ENCODE measurements at places on chromosomes 1 and 21.

DNA sequence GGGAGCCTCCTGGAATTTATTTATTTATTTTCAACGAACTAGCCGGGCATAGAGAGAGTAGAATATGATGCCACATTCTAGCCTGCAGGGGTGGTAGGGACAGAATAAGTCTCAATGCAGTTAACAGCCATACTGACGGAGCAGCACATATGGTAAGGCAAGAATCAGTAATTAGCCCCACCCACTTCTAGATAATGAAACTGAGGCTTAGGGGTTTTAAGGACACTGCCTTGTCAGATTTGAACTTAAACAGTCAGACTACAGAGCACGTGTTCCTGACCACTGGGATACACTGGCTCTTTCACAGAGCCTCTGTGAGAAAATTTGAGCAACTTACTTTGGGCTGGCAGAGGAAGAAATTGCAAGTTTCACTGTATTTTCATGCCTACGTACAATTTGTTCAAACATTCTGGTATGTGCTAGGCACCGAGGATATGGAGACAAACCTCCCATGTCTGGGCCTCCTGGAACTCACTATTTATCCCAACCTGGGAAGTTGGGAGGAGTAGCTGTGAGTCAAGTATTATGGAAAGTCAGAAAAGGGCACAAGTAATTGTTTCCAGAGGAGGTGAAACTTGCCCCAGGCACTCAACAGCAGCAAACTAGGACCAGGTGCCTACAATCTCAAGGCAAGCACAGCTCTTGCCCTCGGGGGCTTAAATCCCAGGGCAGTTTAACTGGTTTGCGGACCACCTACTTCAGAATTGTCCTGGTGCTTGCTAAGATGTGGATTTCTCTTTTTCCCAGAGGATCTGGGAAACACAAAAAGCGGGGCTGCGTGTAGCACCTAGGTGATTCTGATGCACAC, 1.6 kb upstream of the CLIC4 start:
- no peak for DNase-seq

DNA sequence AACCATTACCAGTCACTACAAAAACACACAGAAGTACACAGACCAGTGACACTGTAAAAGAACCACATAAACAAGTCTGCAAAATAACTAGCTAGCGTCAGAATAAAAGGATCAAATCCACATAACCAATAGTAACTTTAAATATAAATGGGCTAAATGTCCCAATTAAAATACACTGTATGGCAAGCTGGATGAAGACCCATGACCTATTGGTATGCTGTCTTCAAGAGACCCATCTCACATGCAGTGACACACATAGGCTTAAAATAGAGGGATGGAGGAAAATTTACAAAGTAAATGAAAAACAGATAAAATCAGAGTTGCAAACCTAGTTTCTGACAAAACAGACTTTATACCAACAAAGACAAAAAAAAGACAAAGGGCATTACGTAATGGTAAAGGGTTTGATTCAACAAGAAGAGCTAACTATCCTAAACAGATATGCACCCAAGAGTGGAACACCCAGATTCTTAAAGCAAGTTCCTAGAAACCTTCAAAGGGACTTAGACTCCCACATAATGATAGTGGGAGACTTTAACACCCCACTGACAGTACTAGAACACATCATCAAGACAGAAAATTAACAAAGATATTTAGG, 196.9 kb downstream of the TBX15 start:
- DNase-seq: no peak

DNA sequence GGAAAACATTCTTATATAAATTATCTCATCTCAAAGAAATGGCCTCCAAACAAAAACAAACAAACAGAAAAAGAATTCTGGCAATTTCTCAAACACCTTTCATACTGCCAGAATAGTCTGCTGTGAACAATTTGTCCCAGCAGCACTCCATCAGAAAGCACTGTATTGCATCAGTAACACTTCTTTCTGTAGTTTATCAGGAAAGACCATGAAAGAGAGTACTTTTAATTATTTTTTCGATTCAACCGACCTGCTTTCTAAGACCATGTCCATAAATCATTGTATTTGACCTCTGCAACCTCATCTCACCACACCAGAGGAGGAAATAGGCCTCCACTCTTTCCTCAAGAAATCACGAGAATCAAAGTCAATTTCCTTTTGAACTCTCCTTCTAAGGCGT, 1579.9 kb downstream of the MRPL39 start:
- no peak for DNase-seq

GRCh38 chr1:45263132-45263531, 56.7 kb upstream of the ZSWIM5 start:
- DNase-seq: no peak

- no peak for DNase-seq
These were observed 1.5 kb upstream of the GJB3 start for GRCh38 chr1:34779526-34779925.

GRCh38 chr1:248837045-248837780, 811 bp upstream of the ZNF672 start:
- DNase-seq: no peak

GRCh38 chr21:43190951-43191350, 22.1 kb downstream of the CRYAA start:
- DNase-seq: no peak

DNA sequence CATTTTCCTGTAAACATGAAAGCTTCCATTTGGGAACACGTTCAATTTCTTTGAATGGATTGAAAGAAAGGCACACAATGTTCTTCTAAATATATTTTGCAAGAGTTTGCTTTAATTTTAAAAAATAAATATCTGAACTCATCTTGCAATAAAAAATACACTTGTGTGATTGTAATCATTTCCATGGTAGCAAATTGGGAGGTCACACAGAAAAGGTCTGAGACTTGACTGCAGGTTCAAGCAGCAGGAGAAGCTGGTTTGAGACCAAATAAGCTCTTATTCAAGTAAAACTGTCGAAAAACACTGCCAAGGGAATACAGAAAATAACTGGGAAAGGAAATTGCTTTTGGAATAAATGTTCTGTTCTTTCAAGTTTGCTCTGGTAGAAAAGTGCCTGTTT, 498.9 kb downstream of the ADGRL2 start:
- DNase-seq: no peak

DNA sequence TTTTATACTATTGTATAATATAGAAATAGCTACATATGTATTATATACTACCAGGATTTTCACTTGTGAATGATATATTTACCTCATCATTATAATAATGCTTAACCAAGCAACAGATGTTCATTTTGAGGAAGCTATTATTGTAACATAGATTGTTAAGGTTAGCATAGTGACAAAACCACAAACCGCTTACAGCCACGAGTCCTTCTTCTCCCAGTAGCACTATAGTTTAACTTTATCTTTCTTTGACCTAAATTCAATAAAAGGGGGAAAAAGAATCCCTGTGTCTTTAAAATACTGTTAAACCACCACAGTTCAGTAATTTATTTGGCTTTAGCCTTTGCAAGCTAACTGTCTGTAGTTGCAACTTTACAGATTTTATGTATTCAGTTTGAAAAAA, 1039.4 kb upstream of the B3GALT2 start:
- DNase-seq: no peak

DNA sequence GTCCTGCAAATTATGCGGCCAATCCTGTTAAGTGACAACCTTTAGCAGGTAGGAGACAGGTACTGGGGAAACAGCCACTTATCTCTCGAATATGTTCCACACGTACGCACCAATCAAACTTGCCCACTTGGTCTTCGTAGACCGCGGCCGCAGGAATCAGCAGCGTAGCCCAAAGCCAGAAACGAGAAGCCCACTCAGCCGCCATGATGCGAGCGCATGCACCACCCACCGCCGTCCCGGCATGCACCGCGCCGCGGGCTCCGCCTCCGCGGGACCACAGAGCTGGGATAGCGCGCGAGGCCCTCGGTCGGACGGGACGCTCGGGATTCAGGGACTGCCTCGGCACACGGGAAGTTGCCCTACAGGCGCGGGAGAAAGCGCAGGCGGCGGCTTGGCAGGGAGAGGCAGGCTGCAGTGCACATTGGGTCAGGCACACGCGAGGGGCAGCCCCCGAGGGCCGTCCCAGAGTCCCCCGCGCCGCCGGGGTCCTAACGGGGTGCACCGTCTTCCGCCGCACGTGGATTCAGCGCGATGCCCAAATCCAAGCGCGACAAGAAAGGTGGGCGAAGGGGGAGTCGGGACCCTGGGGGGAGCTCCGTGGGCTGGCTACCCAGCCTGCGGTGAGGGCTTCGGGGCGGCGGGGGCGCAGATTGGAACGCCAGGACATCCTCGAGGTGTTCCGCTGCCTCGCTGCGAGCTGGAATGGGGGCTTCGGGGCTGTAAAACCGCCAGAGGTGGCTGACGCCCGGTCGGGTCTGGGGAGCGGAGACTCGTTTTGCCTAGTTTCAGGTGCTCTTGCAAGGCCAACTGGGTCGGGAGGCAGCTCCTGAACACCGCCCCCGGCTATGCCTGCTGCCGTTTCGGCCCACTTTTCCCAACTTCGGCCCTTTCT, at the start of the genes EMC1 and MRTO4:
Gene EMC1 (minus strand): TSS at position 220 of the 892 bp plus-strand sequence. CDS start 15 bp downstream, at position 205.
Gene MRTO4 (plus strand): TSS at position 501 of the 892 bp plus-strand sequence. CDS start 31 bp downstream, at position 532.
- peak; percentile 81 for DNase-seq

DNA sequence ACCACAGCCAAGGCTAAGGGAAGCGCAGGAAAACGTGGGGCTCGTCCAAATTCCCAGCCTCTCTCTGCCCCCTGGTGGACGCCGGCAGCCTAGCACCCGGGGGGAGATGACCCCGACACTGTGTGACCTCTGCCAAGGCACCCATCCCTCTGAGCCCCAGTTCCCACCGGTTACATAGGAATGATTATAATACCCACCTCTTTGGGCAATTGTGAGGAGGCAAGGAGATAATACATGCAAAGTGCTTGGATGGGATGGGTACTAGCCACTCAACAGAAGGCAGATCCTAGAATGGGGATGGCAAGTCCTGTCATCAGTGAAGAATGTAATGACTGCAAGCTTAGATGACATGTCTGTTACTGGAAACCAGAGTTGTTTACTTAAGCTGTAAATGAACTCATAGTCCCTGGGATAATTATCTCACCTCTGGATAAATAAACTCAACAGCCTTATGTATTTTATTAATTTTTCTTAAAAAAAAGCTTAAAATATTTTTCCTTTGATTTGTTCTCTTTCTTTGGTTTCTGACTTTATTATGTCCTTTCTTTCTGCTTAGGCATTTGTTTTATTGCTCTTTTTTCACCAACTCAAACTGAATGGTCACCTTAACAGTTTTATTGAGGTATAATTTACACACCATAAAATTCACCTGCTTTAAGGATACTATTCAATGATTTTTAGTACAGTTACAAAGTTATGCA, 11.3 kb upstream of the BMP8B start:
- DNase-seq: peak; percentile 54

Data from activated T-helper 1 cell treated with Interleukin-2 at 50 U/mL for 16 hours (primary cell).